ENCODE measurements at places on chromosomes 4 and X.

DNA sequence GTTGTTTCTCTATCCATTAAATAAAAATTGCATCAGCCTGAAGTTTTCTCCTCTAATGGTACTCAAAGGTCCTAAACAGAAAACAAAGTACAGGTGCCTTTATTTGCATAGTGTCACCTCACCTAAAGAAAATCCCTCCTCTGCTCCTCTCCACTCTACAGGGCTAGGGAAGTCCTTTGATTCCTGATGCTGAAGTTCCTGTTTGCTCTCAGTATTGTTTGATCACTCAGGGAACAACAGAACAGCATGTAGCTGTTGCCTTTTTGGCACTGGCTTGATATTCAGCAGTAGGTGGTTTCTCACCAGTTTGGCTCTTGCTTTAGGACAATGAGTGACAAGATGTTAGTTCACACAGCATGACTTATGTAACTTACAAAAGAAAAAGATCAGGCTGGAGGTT, 156.2 kb upstream of the SLC7A11 start:
- no peak for DNase-seq

GRCh38 chr4:86050496-86050895, 309.4 kb downstream of the MAPK10 start:
- no peak for DNase-seq

DNA sequence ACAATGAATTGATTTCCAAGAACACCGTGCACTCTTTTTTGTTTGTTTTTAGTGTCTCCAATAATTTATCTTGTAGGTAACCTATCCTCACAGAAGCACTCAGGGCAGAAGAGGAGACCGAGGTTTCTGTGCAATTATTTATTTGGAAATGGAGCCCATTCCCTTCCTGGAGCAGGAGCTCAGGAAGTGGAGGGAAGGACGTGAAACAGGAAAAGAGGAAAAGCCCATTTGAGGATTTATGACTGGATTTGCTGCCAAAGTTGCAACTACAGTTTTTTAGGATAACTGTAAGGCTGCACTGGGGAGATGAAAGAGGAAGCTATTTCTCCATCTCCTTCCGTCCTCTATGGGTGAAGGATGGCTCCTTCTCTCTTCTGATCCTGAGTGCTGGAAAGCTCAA, 31.7 kb upstream of the MXRA5 start:
- DNase-seq, result no peak

DNA sequence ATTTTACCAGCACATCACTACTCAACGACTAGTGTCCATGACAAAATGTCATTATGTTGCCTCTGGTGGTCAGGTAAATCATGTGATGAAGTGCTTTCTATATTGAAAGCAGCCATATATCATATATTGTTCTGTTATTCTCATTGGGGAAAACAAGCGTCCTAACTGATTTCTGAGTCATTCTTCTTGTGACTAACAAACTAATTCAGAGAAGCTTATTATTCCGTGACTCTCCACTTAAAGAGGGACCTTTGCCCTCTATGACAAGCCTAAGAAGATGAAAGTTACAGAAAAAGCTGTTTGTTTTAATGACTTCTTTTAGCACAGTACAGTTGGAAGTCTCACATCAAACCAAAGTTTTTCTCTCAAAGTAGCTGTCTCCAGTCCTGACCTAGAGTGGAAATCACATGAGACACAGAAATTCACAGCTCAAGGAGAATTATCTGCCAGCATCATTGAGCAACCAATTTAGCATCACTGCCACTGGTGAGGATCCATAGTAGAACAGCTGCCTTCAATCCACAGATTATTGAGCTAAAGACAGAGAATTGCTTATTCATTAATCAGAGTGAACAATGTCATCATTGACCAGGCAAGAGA, 36.4 kb downstream of the ASB9 start:
- no peak for DNase-seq

DNA sequence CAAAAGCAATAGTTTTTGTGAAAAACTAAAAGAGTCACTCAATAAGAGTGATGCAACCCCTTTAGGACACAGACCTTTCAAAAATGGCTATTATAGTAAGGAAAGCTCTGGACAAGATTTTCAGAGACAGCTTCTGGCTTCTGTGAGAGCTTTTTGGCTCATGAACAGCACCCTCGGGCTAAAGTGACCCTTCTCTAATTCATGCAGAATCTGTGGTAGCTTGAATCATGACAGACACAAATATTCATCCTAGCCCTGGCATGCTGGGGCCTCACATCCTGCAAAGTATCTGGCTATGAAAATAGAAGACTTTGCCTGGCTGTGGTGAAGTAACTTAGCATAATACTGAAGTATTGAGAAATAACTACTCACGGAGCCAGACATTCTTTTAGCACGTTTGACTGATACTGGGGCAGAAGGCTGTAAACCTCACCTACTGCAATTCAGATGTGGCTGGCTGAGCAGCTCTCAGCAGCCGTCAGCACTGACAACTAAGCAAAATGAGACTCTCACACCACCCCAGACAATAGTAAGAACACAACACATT, 327.3 kb downstream of the MAPK10 start:
- no peak for DNase-seq

DNA sequence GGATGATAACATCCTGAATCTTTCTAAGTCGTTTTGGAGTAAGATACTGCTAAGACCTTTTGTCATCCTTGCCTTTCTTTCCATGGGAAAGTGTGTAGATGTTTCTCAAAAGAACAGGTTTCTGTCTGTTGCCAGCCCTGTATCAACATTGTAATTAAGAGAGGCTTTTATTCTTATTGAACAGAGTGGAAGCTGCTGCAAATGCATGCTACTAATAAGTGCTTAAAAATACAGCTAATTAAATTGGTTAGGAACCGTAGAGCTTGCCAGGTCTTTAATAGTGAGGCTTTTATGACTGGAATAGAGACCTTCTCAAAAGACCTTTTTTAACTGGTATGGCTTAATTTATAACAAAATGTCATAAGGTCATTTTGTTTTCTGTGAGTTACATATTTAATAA, 34.4 kb downstream of the INTU start:
- DNase-seq, result no peak

- no peak for DNase-seq
Measured at GRCh38 chr4:125736057-125736456, 421.3 kb downstream of the FAT4 start.

DNA sequence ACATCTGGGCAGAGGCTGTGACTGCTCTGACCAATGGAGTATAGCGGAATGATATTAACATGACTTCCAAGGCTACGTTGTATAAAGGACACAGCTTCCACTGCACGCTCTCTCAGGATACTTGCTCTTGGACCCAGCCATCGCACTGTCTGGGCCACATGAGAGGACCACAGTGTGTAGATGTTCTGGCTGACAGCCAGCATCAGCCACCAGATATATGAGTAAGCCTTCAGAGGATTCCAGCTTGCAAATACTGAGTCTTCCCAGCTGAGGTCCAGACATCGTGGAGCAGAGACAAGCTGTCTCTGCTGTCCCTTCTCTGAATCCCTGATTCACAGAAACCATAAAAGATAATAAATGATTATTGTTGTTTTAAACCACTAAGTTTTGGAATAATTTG, 146.8 kb upstream of the USP9X start:
- no peak for DNase-seq

- no peak for DNase-seq
Measured at GRCh38 chr4:47493238-47494123, 8.4 kb downstream of the ATP10D start.

DNA sequence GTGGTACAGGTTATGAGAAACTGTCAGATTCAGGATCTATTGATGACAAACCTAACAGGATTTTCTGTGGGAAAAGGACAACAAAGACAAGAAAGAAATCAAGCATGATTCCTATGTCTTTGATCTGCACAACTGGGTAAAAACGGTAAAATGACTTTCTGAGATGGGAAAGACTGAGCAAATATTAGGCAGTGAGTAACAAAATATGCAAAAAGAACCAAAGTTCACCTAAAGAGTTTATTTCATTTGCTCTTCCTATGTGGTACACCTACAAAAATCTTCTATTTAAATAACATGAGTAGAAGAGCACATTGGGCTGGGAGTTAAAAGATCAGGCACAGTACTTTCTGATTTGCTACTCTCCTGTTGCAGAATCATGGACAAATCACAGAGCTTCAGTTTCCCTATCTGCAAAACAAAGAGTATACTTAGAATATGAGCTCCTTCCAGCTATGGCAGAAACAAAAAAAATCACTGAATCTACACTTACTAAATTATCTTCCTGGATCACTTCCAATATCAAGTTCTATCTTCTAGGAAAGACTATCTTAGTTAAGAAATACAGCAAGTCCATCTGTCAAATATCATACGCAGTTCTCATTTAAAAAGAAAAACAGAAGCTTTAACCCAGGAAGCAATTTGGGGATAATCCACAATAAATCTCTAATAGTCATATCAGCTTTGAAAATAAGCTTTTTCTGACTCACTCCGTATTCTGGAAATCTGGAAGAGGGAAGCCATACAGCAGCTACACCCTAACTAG, 37.4 kb downstream of the NFXL1 start:
- DNase-seq, result no peak

DNA sequence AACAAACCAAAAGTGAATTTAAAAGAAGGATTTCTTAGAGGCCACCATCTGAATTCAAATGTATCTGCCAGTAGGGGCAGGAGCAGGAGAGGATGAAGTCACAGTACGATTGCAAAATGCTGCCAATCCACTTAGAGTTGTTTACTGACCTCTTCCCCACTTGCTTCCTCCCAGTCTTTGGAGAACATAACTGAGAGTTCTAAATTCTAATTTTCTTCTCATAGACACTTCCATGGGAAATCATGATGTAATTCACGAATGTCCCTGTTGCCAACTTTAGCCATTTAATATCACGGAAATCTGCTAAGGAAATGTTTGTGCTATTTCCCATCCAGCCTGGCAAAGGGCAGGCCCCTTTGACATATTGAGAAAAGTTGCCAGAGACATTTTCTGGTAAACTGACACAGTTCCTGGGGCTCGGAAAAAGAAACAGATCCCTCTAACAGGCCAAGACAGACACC, 33.6 kb upstream of the NOCT start:
- no peak for DNase-seq

DNA sequence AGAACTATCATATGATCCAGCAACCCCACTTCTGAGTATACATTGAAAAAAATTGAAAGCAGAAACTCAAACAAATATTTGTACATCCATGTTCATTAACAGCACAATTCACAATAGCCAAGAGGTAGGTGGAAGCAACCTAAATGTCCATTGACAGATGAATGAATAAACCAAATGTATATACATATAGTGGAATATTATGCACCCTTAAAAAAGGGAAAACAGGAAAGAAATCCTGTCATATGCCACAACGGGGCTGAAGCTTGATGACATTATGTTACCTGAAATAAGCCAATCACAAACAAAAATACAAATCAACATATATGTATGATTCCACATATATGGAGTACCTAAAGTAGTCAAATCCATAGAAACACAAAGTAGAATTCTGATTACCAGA, 68.0 kb downstream of the ZAR1 start:
- no peak for DNase-seq

DNA sequence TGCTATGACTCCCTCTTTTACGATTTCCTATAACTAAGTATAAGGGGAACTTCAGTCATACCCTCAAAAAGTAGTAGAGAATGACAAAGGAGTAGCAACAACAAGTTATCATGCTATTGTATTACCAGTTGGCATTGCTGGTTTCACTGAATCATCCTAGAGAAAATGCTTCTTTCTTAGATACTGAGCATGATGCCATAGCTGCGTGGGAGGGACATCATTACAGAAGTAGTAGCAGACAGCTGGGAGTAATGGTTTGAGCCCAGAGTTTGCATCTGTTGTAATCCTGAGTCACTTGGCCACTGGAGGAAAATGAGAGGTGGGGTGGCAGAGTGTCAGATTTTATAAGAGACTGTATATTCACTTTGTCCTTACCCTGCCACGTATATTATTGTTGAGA, 38.6 kb downstream of the MTMR1 start:
- DNase-seq, result no peak

DNA sequence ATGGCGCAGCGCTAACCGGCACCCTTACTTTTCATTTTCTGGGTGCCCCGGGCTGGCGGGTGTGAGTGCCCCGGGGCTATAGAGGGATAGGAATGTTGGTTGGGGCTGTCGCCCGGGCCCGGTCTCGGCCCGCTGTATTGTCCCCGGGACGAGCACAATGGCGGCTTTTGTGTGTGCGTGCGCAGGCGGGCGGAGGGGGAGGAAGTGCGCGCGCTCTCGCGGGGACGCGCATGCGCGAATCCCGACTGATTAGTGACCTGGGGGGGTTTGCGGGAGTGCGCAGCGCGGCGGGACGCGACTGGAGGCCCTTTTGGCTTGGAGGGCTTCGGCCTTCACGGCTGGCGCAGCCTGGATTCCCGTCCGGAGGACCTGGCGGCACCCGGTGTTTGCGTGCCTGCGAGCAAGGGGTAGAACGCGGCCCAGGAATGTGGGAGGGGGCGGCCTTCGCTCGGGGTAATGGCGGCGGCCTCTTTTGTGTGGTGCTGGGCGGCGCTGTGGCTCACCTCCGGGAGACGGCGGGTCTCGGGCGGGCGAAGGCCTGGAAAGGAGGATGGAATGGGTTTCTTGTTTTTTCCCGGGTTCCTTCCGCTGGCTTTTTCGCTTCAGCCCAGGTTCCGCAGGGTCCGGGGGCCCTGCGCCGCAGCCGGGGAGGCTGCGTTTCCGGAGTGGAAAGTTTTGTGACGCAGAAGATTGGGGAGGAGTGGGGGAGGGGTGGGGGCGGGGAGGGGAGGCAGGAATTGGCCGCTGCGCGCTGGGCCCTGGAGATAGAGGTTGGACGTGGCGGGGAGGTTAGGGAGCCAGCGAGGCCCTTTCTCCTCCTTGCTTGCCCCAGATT, 618 bp downstream of the DDX3X start:
- DNase-seq, result peak; percentile 34

GRCh38 chr4:158657291-158657690, 14.4 kb downstream of the C4orf46 start:
- DNase-seq, result no peak

- DNase-seq, result no peak
Measured at GRCh38 chrX:76538860-76539259, 111.3 kb downstream of the MAGEE1 start.

DNA sequence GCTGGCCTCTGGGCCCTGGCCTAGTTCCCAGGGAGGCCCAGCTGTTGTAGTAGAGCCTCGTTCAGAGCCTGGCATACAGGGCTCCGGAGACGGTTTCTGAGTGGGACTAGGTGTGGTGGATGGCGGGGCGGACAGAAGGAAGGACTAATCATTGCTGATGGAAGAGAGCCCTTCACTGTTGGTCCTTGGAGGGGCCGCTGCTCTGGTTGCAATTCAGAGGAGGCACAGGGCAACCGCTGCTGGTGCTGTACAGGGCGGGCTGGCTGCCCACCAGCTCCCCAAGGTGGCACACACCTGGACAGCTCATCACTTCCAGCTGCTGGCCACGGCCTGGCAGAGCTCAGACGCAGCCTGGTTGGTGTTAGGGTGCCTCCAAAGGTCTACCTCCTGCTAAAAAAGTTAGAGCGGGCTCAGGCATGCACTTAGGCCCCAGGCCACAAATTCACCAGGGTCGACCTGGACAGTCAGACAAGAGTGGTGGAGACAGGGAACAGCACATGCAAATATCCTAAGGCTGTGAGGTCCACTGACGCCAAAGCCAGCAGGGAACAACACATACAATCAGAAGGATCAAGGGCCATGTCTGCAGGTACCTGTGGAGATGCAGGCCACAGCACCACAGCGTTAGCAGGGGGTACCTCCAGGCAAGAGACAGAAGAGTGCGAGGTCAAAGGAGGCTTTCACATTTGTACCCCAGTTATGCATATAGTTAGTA, 7.5 kb upstream of the RNF4 start:
- DNase-seq, result no peak
